Cardiac ventricle fibroblast (primary cell): ENCODE measurements at places on chromosomes 11 and 22. TPM values are rescaled to one million over a fixed set of nuclear protein-coding genes. Genes with fewer than 3 reads are reported as not detected.

The ACTN3 gene
- 0.06 TPM in 1 of 2 replicates, not detected in the other for total RNA-seq

The PGM2L1 gene
- 0.75 and 1.5 TPM in 2 replicates for total RNA-seq

The HORMAD2 gene
- not detected in 2 replicates for total RNA-seq

The PTPRCAP gene
- not detected in 2 replicates for total RNA-seq

The OR52W1 gene
- total RNA-seq: not detected in 2 replicates

The BUD13 gene
- total RNA-seq: 6.1 and 6.3 TPM in 2 replicates

The HOATZ gene
- not detected in 2 replicates for total RNA-seq

The RFPL1 gene
- not detected in 2 replicates for total RNA-seq

The OR52I2 gene
- not detected in 2 replicates for total RNA-seq

The RIMBP3C gene
- total RNA-seq: under 0.01 and 0.68 TPM in 2 replicates

The MPZL3 gene
- 0.05 and 0.06 TPM in 2 replicates for total RNA-seq

The TCN1 gene
- 0.83 TPM in 1 of 2 replicates, not detected in the other for total RNA-seq
